ENCODE measurements at places on chromosomes 4 and X. TPM values are rescaled to one million over a fixed set of nuclear protein-coding genes. Genes with fewer than 3 reads are reported as not detected.
A peak's percentile ranks its signal among the peaks of the same experiment; 100 is the strongest.

GRCh38 chr4:3709846-3710441 lies 56.2 kb upstream of the ADRA2C start:
- H3K27me3 ChIP-seq, result no peaks in the 10 kb centered on the region
- no peaks in the 10 kb centered on the region for H3K36me3 ChIP-seq
- DNase-seq, result no peak
- H3K4me3 ChIP-seq, result no peak overlapping the region
- no peaks in the 10 kb centered on the region for H3K4me1 ChIP-seq

DNA sequence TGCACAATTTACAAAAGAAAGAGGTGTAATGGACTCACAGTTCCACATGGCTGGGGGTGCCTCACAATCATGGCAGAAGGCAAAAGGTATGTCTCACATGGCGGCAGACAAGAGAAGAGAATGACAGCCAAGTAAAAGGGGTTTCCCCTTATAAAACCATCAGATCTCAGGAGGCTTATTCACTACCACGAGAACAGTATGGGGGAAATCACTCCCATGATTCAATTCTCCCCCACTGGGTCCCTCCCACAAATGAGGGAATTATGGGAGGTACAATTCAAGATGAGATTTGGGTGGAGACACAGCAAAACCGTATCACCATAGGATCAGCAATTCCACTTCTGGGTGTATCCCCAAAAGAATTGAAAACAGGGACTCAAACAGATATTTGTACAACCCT lies 97.5 kb upstream of the STX18 start:
- no peaks in the 10 kb centered on the region for H3K27me3 ChIP-seq
- no peaks in the 10 kb centered on the region for H3K36me3 ChIP-seq
- H3K4me3 ChIP-seq, result no peak overlapping the region
- H3K27ac ChIP-seq, result no peak overlapping the region
- no peaks in the 10 kb centered on the region for H3K4me1 ChIP-seq

- no peaks in the 10 kb centered on the region for H3K4me1 ChIP-seq
- no peak overlapping the region for H3K27ac ChIP-seq
- H3K27me3 ChIP-seq, result no peaks in the 10 kb centered on the region
- peak; percentile 84 for DNase-seq
- no peaks in the 10 kb centered on the region for H3K36me3 ChIP-seq
These were observed 495.2 kb downstream of the INPP4B start for GRCh38 chr4:142350871-142351270.

DNA sequence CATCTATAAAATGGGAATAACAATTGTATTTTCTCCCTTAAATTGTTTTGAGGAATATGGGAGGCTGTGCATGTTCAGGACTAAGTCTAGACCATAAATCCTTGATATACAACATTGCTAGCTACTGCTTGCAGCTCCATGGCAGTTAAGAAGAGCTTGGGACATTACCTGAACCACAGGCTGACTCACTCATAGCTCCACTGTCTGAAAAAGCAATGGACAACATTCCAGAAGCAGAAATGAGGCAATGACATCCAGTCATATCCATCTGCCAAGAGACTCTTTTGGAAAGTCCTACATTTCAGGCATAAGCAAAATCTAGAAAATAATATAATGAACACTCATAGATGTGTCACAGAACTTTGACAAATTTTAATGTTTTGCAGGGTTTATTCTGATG lies 167.3 kb upstream of the LEF1 start:
- H3K27me3 ChIP-seq, result no peaks in the 10 kb centered on the region
- no peak overlapping the region for H3K4me3 ChIP-seq
- no peaks in the 10 kb centered on the region for H3K36me3 ChIP-seq

DNA sequence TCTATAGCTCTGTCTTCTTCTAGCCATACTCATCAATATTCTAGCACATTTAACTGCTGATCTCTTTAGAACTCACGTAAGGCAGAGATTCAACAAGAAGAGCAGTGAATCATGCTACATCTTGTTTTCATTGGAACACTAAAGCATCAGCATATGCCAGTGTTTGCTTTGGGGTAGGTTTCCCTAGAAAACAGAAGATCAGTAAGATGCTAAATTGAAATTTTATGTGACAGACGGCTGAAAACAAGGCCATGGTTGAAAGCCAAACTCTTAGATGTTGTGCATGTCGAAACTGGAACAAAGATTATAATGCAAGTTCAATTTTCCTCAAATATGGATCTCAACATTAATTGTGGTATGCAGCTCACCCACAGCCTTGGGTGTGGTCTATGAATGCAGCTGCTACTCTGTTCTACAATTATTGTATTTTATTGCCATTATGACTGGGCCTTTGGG lies 107.6 kb downstream of the PDLIM5 start:
- H3K4me3 ChIP-seq, result no peak overlapping the region
- H3K36me3 ChIP-seq, result no peaks in the 10 kb centered on the region
- peaks cover 5% of the 10 kb centered on the region for H3K4me1 ChIP-seq
- H3K27ac ChIP-seq, result no peak overlapping the region
- no peaks in the 10 kb centered on the region for H3K27me3 ChIP-seq
- DNase-seq, result peak; percentile 74

DNA sequence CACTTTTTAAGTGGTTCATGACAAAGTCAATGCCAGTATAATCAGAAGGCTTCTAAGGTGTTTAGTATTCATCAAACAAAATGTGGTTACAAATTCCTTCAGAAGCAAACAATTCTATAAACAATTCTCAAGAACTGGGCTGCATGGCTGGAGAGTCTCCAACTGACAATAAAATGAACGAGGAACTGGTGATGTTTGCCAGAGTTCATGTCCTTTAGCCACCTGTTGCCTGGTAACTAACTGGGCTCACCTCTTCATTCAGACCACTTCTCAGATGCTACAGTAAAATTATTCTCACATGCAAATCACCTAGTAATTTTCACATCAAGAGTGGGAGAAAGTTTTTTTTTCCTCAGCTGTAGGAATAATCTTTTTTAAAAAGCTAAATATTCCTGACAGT lies 53.3 kb downstream of the CAMK2D start:
- no peak overlapping the region for H3K4me3 ChIP-seq
- H3K27me3 ChIP-seq, result no peaks in the 10 kb centered on the region
- no peaks in the 10 kb centered on the region for H3K36me3 ChIP-seq

DNA sequence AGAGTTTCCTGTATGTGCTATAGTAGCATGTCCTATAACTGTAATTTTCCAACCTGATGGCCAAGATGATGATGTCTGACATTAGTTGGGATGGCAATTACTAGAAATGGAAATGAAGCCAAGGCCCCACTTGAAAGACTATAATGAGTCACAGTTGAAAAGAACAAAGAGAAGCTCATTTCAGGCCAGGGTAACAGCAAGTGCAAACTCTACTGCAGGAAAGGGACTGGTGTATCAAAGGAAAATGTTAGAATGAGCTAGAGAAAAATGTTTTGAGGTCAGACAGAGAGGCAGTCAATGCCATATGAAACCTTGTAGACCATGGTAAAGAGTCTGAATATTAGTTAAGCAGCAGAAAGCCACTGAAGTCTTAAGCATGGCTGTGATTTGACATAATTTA lies 146.2 kb upstream of the SH3RF1 start:
- H3K4me3 ChIP-seq, result no peak overlapping the region
- DNase-seq, result no peak
- no peaks in the 10 kb centered on the region for H3K36me3 ChIP-seq
- no peak overlapping the region for H3K27ac ChIP-seq
- no peaks in the 10 kb centered on the region for H3K27me3 ChIP-seq

DNA sequence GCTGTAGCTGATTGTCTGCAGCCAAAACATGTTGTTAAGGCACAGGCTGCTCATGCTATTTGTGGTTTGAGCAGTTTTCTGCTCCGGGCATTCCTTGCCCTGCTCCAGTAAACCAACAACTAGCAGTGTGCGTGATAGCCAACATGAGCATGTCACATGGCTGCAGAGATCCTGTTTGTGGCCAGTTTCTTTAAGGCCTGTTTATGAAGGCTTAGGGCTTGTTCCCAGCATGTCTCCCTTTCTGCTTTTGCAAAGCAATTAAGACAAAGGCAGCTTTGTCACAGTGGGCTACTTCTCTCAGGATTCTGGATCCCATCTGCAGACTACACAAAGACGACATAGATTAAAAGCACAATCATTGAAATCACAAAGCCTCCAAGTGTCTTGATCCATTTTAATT lies 160.5 kb downstream of the ZNF518B start:
- H3K27ac ChIP-seq, result no peak overlapping the region
- H3K36me3 ChIP-seq, result no peaks in the 10 kb centered on the region
- no peak for DNase-seq
- no peaks in the 10 kb centered on the region for H3K27me3 ChIP-seq
- H3K4me3 ChIP-seq, result no peak overlapping the region

GRCh38 chrX:21875013-21875412 lies 19.2 kb downstream of the YY2 start:
- H3K27me3 ChIP-seq, result no peaks in the 10 kb centered on the region
- no peaks in the 10 kb centered on the region for H3K36me3 ChIP-seq
- H3K27ac ChIP-seq, result no peak overlapping the region
- no peaks in the 10 kb centered on the region for H3K4me1 ChIP-seq

- H3K36me3 ChIP-seq, result no peaks in the 10 kb centered on the region
- peaks cover 14% of the 10 kb centered on the region for H3K4me1 ChIP-seq
- H3K27ac ChIP-seq, result no peak overlapping the region
- H3K27me3 ChIP-seq, result no peaks in the 10 kb centered on the region
These were observed 4.3 kb upstream of the TSPAN5 start for GRCh38 chr4:98662626-98663225.

- H3K4me1 ChIP-seq, result no peaks in the 10 kb centered on the region
- H3K36me3 ChIP-seq, result no peaks in the 10 kb centered on the region
- no peak overlapping the region for H3K4me3 ChIP-seq
- no peak overlapping the region for H3K27ac ChIP-seq
These were observed 32.7 kb downstream of the RUFY3 start for GRCh38 chr4:70754470-70754869.

GRCh38 chr4:107740950-107741701 lies 21.1 kb upstream of the PAPSS1 start:
- H3K27ac ChIP-seq, result no peak overlapping the region
- H3K36me3 ChIP-seq, result no peaks in the 10 kb centered on the region
- H3K4me3 ChIP-seq, result no peak overlapping the region
- peaks cover 4% of the 10 kb centered on the region for H3K4me1 ChIP-seq
- no peaks in the 10 kb centered on the region for H3K27me3 ChIP-seq

DNA sequence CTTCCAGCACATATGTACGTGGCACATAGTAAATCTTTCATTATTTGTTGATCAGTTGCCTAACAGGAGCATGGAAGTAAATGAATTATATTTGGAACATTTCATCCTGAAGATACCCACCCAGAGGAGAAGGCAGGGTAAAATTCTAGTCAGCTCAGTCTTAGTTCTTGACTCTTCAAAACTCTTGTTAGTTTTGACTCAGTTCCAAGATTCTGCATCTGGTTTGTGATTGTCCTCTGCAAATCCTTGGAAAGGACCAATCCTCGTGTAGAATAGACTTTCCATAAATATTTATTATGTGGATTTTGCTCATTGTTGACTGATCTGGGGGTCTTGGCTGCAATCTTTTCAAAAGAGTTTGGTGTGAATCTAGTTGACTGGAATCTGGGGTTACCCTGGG lies 257.5 kb upstream of the FAT1 start:
- no peaks in the 10 kb centered on the region for H3K27me3 ChIP-seq
- no peak overlapping the region for H3K27ac ChIP-seq
- no peaks in the 10 kb centered on the region for H3K36me3 ChIP-seq
- peak; percentile 17 for DNase-seq
- no peak overlapping the region for H3K4me3 ChIP-seq
- H3K4me1 ChIP-seq, result no peaks in the 10 kb centered on the region

DNA sequence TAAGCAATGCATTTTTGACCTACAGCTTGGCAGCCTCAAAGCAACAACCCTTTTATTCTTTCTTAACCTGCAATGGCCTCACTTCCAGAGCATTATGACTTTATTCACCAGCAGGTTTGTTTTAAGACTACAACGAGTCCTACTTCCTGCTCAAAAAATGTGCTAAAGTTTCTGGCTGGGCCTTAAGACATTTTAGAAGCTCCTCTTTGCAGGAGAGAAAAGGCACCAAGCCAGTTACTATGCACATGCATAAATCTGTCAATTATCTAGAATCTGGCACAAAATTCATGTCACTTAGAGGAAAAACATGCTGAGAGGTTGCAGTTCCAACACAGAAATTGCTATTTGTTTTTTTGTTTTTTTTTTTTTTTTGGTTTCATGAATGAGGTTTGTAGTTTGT lies 223.0 kb upstream of the EPHA5 start:
- no peaks in the 10 kb centered on the region for H3K4me1 ChIP-seq
- no peaks in the 10 kb centered on the region for H3K36me3 ChIP-seq
- no peak overlapping the region for H3K4me3 ChIP-seq
- DNase-seq, result no peak

DNA sequence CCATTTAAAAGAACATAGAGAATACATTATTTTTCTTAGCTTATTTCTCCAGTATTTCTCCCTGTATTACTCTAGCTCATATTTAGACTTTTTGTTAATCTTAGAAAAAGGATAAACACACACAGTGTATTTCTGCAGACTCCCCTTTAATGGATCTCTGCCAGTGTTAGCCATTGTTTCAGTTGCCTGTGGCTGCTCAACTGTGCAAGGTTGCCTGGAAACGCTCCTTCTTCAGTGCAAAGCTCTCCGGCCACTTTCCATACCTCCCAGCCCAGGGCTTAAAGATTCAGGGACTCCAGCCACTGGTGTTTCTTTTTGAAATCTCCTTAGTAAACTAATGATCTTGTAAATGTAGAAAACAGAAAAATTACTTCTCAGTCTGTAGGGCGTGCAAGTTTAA lies 104.9 kb downstream of the SLIT2 start:
- no peak overlapping the region for H3K27ac ChIP-seq
- H3K4me3 ChIP-seq, result no peak overlapping the region
- no peaks in the 10 kb centered on the region for H3K27me3 ChIP-seq
- H3K4me1 ChIP-seq, result no peaks in the 10 kb centered on the region
- DNase-seq, result peak; percentile 45

- no peaks in the 10 kb centered on the region for H3K36me3 ChIP-seq
- DNase-seq, result peak; percentile 58
- H3K27me3 ChIP-seq, result no peaks in the 10 kb centered on the region
- peak overlapping the region; percentile 80 for H3K4me3 ChIP-seq
- H3K27ac ChIP-seq, result peak overlapping the region; percentile 46
These were observed 1.3 kb upstream of the PCDH7 start for GRCh38 chr4:30718641-30719453.

GRCh38 chr4:81377191-81377590 lies 94.5 kb downstream of the RASGEF1B start:
- H3K27ac ChIP-seq, result no peak overlapping the region
- DNase-seq, result no peak
- H3K4me3 ChIP-seq, result no peak overlapping the region
- no peaks in the 10 kb centered on the region for H3K36me3 ChIP-seq

- H3K27ac ChIP-seq, result no peak overlapping the region
- H3K4me1 ChIP-seq, result no peaks in the 10 kb centered on the region
- H3K4me3 ChIP-seq, result no peak overlapping the region
- H3K36me3 ChIP-seq, result no peaks in the 10 kb centered on the region
- no peaks in the 10 kb centered on the region for H3K27me3 ChIP-seq
These were observed 477 bp downstream of the PSAPL1 start for GRCh38 chr4:7434141-7434765.

The CTAG2 gene
- total RNA-seq, result not detected

The PRRG1 gene
- 6.2 TPM for total RNA-seq

The MAGEC2 gene
- total RNA-seq, result 0.17 TPM

The RBM46 gene
- not detected for total RNA-seq

The CLDN34 gene
- total RNA-seq, result not detected

The IBSP gene
- total RNA-seq, result not detected

The MSL3 gene
- 14.4 TPM for total RNA-seq

The SPANXN1 gene
- not detected for total RNA-seq

Measured in fibroblast of lung (primary cell).